Left colon (tissue), 2 donors: ENCODE measurements at places on chromosomes 3 and 15. TPM values are rescaled to one million over a fixed set of nuclear protein-coding genes. Genes with fewer than 3 reads are reported as not detected.

DNA sequence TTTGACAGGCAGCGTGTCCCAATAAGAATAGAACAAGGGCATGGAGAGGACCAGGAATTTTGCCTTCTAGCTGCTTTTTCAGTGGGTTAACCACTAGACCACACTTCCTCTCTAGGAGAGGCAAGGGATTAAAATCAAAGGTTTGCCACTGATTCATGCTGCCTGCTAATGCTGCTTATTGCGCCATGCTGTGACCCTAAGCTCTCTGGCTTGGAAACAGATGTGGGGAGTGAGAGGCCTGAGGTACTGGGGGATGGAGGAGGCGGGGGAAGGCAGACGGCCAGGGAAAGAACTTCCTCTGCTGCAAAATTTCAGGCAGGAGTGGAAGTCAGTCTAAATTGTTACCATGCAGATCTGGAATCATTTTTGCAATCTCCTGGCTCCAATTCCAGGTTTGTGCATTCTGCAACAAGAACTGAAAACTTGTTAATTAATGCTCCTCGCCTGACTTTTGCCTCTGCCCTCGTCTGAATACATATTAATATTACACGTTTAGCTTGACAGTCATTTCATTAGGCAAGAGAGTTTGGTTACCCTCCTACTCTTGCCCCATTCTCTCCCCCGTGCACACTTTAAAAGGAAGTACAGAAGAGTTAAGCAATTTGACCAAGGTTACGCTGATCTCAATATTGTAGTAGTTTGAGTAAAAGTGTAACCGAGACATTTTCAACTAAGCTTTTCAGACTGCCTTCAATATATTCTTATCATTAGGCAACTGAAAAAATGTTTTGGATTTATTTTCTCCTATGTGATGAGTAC, 121.7 kb upstream of the SPRED1 start:
- peak; percentile 77 for DNase-seq

DNA sequence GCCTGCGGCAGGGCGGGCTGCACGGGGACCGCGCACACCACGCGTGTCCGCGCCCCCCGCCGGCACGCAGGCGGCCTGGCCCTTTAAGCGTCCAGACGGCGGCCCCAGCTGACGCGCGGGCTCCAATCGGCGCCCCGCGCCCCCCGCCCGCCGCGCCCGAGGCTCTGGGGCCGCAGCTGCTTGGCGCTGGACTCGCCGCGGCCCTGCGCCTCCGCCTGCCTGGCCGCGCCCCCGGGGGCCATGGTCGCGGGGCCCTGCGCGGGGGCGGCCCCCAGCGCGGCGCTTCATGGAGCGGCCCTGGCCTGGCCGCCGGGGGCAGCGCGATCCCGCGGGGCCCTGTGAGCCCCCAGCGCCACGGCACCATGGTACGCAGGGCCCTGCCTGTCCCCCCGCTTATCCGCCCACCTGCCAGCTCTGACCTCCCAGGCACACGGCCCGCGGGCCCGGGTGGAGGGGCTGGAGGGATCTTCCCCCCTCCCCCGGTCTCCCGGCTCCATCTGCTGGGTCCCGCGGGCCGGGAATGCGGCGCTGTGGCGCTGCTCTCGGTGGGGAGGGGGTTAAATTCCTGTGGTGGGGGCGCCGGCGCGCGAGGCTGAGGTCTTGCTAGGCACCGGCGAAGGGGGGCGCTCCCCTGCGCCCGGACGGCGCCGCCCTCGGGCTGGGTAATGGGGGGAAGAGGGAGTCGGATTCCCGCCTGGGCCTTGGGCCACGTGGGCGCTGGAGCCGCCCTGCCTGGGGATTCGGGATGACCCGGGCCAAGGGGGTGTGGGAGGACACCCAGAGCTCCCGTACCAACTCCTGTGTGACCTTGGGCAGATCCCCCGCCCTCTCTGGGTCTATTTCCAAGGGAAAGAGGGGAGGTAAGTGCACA, 1.1 kb downstream of the ZBTB47 start:
- peak; percentile 45 for DNase-seq

GRCh38 chr15:70268698-70269251, 171.1 kb upstream of the TLE3 start:
- DNase-seq: no peak

DNA sequence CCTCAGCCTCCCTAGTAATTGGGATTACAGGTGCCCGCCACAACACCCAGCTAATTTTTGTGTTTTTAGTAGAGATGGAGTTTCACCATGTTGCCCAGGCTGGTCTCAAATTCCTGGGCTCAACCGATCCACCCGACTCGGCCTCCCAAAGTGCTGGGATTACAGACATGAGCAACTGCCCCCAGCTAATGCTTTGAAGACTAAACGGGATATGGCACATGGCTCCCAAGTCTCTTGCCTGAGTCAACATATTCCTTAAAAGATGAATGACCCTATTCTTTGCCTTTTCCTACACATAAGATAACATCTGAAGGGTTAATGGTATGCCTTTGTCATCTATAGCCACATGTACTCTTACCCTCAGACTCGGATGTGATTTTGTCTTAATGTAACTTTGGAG, 38.4 kb upstream of the NEDD4 start:
- no peak for DNase-seq

Gene CNTN4
- total RNA-seq: 9.1 TPM

Gene KBTBD13
- not detected for total RNA-seq

Gene GOLGA8J
- not detected for total RNA-seq

- no peak for DNase-seq
Measured at GRCh38 chr3:148030975-148031374, 621.8 kb downstream of the ZIC1 start.

Gene NANOGP8
- 0.34 TPM for total RNA-seq

GRCh38 chr3:120615847-120616609, 19.9 kb downstream of the NDUFB4 start:
- DNase-seq: no peak

DNA sequence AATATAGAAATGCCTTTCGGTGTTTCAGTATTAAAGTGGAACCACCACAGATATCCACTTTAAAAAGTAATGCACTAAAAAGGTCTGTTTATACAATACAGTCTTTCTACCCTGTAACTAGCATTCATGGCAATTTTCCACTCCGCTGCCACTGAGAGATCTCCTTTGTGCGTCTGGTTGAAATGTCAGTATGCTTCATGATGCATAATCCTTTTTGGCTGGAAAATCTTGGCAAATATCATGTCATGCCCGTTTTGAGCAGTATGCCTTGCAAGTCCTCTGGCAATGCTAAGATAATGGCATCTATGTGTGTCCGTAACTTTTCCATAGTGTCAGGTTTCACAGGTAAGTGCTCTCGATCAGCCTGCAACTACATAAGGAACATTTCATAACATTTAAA, 30.8 kb upstream of the ARF4 start:
- DNase-seq: no peak

- no peak for DNase-seq
Measured at GRCh38 chr3:157059181-157059580, 100.8 kb downstream of the CCNL1 start.

GRCh38 chr15:63482874-63483323, 21.5 kb upstream of the USP3 start:
- no peak for DNase-seq

- no peak for DNase-seq
Measured at GRCh38 chr3:36733162-36733696, 31.1 kb downstream of the DCLK3 start.

DNA sequence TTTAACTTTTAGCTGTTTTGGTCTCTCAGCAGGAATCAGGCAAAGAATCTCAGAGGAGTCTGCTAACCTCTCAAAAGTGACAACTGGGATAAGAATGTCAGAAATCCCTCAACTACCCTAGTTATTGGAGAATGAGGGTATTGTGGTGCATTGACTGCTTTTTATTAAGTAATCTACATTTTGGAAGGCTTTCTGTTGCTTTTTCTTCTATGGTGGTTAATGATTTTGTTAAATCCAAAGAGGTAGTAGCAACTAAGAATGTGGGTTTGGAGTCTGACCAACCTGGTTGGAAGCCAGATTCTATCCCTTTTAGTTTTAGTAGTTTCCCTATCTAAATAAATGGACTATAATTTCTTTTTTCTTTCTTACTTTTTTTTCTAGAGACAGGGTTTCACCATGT, 94.7 kb upstream of the RNF7 start:
- DNase-seq: no peak

DNA sequence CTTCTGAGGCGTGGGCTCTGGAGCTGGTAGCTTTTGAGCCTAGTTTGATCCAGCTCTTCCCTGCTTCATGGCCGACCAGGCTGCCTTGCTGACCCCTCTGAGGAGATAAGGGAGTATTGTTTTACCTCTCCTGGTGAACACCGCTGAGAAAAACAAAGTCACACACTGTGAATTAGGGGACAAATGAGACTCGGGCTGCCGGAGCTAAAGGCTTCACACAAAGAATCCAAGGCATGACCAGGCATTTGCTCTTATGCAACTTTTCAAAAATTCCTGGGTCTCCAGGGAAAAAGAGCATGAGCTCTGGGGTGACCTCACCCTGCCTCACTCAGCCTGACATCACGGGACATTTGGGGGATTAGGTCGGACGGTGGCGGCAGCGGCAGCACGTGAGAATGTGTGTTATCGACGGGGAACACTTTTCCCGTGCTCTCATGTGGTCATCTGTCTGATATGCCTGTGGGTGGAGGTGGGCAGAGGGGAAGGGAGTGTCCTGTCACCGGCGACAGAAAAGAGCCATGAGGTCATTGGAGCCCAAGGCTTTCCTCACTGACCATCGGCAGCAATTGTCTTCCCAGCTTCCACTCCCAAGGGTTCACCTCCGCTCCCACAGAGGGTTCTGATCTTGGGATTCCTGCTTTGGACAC, 61.0 kb downstream of the TMEM44 start:
- DNase-seq: no peak

DNA sequence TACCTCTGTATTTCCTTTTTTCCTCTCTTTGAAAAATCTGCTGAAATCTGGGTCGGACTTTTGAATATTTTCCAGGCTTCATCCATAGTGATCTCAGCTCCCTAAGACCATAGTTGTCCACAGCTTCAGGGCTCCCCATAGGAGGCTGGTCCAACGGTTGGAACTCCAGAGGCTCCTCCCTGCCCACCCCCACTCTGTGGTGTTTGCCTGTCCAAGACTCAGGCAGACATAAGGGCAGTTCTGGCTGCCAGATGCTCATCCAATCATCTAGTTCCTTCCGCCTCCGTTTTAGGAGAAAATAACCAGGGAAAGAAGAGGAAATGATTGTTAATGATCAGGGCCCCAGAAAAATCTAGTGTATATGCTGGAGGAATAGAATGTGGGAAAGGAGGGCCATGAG, 27.9 kb upstream of the PRTG start:
- no peak for DNase-seq

GRCh38 chr15:99753066-99753465, 19.8 kb upstream of the LYSMD4 start:
- DNase-seq: no peak

DNA sequence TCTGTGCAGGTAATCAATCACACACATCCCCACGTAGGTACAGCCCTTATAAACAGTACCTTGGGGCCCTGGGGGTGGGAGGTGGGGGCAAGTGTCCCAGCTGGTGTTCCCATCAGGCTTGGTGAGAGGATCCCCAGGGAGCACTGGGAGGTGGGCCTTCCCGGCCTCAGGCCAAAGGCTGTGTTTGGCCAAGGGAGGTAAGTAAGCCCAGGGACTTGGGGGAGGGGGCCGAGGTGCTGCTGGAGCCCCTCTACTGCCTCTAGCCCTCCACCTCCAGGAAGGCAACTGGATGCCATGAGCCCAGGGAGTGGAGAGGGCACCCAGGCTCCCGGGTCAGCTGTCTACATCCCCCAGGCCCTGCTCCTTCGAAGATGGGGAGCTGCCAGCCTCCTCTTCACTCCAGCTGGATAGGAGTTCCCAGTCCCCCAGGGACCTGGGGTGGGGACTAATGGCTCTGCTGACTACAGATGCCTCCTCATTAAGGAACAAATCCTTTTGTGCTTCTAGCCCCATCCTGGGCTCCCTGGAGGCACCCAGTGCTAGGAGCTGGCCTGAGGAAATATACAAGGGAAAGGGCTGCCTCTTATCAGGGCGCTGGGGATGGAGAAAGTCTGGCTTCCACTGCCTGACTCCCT, 33.1 kb downstream of the RNU5B-1 start:
- DNase-seq: no peak

GRCh38 chr15:73628976-73629797, 4.0 kb downstream of the NPTN start:
- no peak for DNase-seq

DNA sequence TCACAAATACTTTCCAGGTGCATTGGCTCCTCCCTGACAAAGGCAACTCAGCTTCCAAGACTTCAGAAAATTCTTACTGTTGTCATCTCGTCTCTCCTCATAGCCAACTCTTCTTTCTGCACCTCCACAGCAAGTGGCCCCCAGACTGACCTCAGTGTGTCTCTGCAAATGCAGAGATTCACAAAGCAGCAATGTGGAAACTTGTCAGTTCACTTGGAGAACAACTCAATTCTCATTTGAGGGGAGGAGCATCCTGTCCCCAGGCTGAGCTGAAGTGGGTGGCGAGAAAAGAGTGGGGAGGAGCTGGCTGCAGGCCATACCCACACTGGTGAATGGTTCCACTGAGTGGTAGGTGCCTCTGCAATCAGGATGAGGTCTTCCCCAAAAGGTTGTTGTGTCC, 248.7 kb upstream of the IL12A start:
- DNase-seq: no peak

GRCh38 chr3:189305412-189305811, 133.6 kb downstream of the TPRG1 start:
- no peak for DNase-seq

DNA sequence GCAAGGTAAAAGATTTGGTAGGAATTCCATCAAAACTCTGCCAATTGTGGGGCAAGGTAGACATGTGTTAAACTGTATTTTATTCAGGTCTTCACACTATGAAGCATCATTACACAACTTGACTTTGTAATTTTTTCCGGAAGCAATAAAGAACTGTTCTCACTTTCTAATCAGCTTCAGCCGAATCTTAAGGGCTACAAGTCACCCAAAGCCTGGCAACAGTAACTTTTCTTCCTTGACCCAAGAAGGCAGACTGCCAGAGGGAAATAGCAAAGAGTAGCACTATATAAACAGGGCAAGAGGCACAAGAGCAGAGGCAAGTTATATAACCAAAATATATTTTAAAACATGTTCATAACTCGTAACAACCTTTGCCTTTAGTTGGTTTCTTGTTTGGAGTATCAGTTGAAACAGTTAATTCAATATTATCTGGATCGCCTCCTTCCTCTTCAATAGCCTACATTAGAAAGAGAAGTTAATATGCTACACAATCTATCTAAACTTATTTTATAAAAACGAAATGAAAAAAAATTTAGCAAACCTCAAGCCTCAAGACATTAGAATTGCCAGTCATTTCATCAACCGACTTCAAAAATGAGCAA, 1.4 kb downstream of the SLTM start:
- DNase-seq: peak; percentile 37

DNA sequence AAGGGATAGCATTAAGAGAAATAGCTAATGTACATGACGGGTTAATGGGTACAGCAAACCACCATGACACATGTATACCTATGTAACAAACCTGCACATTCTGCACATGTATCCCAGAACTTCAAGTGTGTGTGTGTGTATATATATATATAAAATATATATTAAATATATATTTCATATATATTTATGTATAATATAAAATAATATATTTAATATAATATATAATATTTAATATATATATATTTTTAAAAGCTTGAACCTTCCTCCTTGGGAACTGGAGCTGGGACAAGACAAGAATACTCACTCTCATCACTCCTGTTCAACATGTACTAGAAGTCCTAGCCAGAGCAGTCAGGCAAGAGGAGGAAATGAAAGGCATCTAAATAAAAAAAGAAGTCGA, 149.3 kb downstream of the UNC13C start:
- no peak for DNase-seq
